HS-27A (cell line): ENCODE measurements at places on chromosomes 11 and 22.

DNA sequence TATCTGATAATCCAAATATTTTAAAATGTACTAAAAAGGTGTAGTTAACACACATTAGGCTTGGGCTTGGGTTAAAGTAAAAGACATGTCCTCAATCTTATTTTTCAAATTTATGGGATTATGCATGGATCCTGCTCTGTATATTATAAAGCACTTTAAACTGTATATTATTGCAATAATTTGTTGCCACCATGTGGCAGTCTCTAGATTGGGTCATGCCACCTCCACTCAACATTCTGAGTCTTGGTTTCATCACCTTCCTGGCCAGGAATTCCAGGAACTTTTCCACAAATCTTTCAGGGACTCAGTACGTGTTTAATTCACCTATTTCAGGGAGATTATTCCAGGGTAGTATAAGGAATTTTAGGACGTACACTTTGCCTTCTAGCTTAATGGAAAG, 695.5 kb downstream of the FAM181B start:
- DNase-seq, result no peak

- DNase-seq, result peak; percentile 67
These were observed 21.2 kb downstream of the SYT13 start for GRCh38 chr11:45264839-45265515.

- DNase-seq, result no peak
These were observed 128.1 kb upstream of the E2F8 start for GRCh38 chr11:19368726-19369375.

DNA sequence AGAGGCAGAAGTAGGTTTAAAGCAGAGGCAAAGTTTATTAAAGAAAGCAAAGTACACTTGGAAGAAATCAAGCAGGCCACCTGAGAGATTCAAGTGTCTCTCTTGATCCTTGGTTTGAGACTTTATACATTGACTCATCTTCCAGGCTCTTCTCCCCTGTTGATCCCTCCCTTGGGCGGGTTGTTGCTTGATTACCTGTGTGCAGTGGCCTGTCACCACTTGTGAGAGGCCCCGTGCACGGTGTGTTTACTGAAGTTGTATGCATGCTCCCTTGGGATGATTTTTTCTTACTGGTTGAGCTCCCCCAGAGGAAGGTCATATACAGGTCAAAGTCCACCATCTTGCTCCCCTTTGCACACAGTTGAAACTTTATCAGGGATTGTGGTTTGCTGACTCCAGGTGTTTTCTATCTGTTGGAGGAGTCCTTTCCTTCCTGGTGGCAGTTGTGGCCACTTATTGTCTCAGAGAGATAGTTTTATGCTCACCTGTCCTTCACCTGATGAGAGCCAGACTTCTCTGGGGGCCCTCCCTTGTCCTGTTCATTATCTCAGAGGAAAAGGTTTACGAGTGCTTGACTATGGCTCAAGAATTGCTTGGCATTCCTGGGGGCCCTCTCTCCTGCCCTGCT, 16.3 kb upstream of the RBMXL2 start:
- DNase-seq, result no peak

DNA sequence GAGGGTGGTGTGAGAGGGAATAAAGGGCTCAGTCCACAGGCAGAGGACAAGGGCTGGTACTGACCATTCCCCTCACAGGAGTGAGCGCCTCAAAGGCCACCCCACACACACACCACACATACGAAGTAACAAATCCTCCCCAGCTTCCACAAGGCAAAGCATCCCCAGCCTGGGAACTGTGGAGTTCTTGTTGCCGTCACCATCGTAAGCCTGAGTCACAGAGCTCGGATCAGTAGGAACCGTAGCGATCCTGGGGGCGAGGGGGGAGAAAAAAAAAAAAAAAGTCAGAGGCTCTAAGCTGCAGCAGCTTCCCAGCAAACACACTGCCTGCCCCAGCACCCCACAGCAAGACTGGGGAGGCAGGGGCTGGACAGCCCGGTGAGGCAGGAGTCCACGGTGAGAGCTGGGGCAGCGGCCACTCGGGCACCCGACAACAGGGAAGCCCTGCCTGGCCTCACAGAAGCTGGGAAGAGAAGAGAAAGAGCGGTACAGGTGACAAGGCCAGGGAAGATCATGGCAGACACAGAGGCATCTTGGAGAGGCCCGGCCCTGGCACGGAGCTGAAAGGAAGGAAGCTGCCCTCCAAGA, 11.3 kb downstream of the ARFGAP2 start:
- DNase-seq, result no peak

- no peak for DNase-seq
These were observed 223.9 kb upstream of the FOLH1 start for GRCh38 chr11:49432242-49432848.

- DNase-seq, result no peak
These were observed 781 bp downstream of the TCIRG1 start for GRCh38 chr11:68039526-68040086.

- DNase-seq, result no peak
These were observed 2.1 kb upstream of the BARX2 start for GRCh38 chr11:129373489-129373953.

DNA sequence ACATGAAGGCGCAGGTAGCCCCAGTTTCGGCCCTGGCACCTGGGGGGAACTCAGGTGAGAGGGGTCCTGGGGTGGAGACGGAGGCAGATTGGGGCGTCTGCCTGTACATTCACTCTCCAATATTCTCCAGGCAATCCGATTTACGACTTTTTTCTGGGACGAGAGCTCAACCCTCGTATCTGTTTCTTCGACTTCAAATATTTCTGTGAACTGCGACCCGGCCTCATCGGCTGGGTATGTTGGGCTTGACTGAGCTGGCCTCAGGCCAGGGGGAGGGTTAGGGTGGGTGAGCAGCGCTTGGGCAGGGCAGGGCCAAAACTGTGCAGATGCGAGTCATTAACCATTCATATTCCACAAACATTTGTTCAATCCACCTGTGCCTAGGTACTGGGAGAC, 1.7 kb downstream of the TM7SF2 start:
- no peak for DNase-seq

DNA sequence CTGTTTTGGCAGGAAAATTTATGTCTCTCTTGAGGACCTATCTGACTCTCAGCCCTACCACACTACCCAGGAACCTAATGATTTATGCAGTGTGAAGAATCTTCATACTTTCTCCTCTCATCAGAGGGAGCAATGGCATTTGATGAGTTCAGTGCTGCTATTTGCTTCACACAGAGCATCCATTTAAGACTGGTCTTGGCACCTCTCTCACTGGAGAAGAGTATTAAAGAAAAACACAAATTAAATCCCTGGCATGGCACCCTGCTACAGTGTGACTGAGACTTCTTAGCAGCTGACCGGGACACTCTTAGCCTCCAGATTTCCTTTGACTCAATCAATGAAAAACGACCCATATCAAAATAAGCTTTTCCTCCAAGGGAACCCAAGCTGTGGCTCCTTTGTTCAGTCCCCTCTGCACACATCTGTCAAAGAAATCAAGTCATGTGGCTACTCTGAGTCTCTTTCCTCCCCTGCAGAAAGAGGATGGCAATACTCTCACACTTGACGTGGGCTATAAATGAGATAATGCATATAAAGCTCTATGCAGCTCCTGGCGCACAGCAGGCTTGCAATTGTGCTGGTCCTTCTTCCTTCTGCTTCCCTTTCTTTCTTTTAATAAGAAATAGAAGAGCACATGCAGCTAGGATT, 186.1 kb upstream of the E2F8 start:
- DNase-seq, result no peak

DNA sequence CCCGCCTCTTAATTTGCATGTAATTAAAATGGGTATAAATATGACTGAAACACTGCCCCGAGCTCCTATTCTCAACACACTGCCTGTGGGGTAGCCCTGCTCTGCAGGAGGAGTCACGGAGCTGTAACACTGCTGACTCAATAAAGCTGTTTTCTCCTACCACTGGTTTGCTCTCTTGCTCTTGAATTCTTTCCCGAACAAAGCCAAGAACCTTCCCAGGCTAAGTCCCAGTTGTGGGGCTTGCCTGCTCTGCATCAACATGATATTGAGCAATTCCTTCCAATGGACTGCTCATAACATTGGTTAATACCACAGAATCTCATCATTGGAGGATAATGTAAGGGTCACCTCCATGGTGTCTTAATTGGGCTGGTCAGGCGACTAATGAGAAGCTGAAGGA, 114.4 kb downstream of the FBXO7 start:
- DNase-seq, result no peak

- no peak for DNase-seq
These were observed 391.5 kb downstream of the CADM1 start for GRCh38 chr11:115112754-115113153.

- DNase-seq, result no peak
These were observed 183.1 kb downstream of the ARHGAP42 start for GRCh38 chr11:100870138-100870537.

GRCh38 chr11:65431451-65432099, 9.0 kb downstream of the NEAT1 start:
- no peak for DNase-seq

- DNase-seq, result no peak
These were observed 156.4 kb downstream of the FAM181B start for GRCh38 chr11:82577246-82577645.

DNA sequence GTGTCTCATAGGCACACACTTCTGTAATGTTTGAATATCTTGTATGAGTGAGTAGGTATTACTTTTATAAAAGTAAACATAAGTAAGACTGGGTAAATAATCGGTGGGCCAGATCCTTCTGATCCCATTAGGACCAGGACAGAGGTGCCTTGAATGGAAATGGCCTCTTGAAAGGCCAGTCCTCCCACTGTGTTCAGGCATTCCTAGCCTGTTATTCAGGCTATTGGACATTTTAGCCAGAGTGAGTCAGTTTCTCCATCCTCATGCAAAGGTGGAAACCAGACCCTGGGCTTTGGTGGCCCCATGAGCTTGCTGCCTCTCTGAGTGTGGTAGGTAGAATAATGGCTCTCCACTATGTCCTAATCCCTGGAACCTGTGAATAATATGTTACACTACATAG, 34.4 kb downstream of the C11orf96 start:
- no peak for DNase-seq

GRCh38 chr11:128235426-128235825, 351.9 kb downstream of the ETS1 start:
- DNase-seq, result no peak

DNA sequence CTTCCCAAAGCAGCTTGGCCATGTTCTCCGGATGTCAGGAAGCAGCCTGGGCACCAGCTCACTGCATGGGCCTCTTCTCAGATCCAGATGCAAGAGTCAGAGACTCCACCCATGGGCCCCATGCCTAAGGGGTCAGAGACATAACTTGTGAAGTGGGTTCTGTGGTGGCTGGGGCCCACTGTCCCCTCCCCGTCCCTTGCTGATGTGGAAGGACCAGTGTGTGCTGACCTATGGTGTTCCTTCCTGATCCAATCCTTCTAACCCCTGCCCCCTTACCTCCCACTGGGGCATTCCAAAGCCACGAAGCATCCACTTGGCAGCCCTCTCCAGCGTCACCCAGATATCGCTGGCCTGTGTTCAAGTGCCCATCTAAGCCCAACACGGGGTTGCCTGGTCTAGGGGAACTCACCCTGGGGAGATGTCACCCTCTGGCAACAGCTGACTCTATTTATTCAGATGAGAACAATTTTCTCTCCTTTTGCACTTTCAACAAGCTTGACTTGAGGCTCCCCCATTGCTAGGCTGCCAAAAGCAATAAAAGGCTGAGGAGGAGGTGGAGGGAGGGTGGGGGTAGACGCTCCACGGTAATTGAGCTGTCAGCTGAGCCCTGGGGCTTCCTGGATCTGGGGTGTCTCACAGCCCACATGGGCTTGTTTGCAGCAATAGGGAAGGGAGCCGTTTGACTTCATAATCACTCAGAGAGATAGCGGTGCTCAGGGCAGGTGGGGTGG, 158.5 kb downstream of the ADAMTS15 start:
- no peak for DNase-seq

DNA sequence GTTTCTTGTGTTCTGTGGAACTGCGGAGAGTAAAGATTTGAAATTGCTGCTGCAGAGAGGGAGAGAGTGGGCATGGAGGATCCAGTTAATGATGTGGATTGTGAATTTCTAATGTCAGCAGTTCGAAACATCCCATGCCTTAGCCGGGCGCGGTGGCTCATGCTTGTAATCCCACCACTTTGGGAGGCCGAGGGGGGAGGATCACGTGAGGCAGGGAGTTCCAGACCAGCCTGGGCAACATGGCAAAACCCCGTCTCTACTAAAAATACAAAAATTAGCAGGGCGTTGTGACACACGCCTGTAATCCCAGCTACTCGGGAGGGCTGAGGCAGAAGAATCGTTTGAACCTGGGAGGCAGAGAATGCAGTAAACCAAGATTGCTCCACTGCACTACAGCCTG, 1.1 kb upstream of the CAVIN3 start:
- DNase-seq, result no peak

- DNase-seq, result no peak
These were observed 26.7 kb upstream of the FGF19 start for GRCh38 chr11:69730500-69730899.

DNA sequence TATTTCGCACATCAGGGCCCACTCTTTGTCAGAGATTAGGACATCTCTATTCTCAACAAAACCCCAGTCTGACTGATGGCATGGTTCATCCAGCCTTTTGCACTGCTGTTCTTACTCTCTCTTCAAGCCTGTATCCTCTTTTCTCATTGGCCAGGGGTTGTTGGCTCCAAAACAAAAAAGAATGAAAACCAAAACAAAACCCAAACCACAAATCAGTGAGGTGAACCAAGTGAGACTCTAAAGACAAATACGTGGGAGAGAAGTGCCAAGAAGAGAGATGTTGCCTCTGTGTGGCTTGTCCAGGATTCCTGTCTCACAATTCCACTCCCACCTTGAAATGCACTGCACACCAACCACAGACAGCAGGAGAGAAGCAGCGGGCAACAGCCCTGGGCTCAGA, 278.9 kb upstream of the NARS2 start:
- DNase-seq, result no peak

GRCh38 chr11:35403765-35404387, 15.5 kb downstream of the SLC1A2 start:
- no peak for DNase-seq

DNA sequence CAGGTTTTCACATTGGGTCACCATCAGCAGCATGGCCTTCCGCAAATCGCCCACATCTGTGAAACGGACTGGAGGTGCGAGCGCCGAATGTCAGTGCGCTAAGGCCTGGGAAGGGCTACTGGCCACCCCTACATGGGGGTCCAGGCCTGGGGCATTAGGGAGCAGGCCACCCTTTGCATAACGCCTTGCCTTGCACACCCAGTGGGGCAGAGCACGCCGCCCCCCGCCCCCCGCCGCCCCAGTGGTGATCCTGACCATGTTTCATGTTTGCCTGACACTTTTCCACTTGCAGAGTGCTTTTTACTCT, 2.6 kb downstream of the GRK2 start:
- no peak for DNase-seq

DNA sequence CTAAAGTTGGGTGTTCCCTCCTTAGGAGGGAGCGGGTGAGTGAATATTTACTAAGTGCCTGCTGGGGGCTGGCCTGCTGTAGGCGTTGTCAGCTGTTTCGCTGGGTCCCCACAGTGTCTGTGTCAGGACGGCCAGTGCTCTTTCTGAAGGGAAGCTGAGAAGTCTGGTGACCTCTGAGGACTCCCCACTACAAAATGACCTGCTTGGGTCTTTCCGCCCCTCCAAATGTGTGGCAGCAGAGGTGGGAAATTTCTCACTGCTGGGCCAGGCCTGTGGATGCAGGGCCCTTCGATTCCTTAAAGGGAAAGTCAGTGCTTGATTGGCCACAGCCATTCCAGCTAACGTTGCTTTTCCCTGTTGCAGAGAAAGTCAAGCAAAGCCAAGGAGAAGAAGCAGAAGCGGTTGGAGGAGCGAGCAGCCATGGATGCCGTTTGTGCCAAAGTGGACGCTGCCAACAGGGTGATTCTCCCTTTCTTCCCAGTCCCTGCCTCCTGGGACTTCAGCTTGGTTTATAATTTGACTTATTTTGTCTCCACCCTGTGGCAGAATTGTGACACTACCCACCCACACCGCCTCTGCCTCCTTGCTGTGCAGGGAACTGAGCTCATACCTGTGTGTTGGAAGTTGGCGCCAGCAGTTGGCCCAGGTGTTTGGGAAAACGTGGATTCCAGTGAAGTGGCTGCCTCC, 6.8 kb downstream of the NAA40 start:
- DNase-seq, result peak; percentile 22
